ENCODE measurements at places on chromosomes 7 and 10. TPM values are rescaled to one million over a fixed set of nuclear protein-coding genes. Genes with fewer than 3 reads are reported as not detected.
A peak's percentile ranks its signal among the peaks of the same experiment; 100 is the strongest.

The AOAH gene
- total RNA-seq = 3.4 TPM

The STK31 gene
- total RNA-seq = 0.21 TPM

The ACTL6B gene
- not detected for total RNA-seq

The UNCX gene
- total RNA-seq = not detected

The RBP3 gene
- total RNA-seq = not detected

The TMEM270 gene
- total RNA-seq = not detected

The LRGUK gene
- total RNA-seq = 1.6 TPM

The HOXA6 gene
- total RNA-seq = not detected

The SPDYE2B gene
- total RNA-seq = not detected

DNA sequence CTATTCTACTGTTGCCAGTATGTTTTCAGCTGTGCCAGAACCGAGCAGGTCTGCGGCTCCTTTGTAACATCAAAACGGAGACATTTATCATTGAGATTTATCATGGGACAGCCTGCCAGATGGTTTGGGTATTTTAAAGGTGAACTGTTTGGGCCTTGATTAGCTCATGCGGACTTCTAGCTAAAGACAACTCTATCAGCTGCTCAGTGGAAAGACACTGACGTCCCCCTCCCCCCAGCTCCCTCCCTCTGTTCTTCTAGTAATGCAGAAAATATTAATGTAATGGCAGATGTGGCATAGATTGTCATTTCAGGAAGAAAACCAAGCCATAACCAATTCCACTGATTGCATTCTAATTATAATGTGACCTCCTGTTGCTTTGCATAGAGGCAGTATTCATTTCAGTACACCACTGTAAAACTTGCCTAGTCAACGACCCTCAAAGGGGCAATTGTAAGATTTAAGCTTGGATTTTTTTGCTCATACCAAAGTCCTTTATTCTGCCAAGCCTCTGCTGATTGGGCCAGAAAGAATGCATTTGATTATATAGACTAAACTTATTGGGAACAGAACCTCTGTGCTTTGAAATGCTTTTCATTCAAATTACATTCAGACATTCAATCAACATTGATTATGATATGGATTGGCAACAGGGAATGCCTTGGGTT, 966.8 kb downstream of the LRMDA start:
- DNase-seq = peak; percentile 26

DNA sequence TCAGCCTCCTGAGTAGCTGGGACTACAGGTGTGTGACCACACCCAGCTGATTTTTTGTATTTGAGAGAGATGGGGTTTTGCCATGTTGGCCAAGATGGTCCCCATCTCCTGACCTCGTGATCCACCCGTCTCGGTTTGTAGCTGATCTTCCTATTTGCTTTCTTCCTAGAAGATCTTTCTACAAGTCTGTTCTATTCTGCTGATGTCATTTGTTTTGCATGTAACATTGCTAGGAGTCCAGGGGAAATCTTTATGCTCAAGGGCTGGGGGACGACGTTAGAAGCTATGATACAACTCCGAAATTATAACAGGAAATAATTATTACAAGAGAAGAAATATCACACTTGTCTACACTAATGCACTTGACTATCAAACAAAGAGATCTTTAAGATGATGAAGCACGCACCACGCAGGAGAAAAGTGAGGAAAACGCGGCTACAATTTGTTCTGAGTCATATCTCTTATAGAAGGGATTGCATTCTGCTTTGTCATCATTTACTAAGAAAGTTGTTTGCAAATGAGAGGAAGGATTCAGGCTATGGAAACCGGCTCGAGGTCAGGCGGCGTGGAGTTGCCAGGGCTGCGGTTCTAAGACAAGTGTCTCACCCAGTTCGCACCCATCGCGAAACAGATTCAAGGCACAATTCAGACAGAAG, 103.0 kb upstream of the CARD11 start:
- DNase-seq = no peak

- no peak for DNase-seq
Measured at GRCh38 chr10:7533657-7534479, 123.0 kb upstream of the SFMBT2 start.

DNA sequence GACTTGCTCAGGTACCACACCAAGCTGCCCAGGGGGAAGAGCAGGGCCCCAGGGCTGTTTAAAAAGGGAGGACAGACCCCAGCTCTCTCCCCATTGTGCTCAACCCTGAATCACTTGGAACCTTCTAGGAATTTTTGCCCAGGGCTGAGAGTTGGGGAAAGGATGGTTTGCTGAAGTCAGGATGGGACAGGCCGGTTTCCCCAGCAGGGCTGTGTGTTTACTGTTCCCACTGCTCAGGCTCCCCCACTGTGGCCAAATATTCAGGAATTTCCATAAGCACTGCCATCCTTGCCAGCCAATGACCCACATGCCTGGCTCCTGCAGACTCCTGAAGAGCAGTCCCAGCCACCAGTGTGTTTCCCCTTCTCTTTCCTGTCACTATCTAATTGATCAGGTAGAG, 120.7 kb downstream of the WDFY4 start:
- no peak for DNase-seq

- no peak for DNase-seq
Measured at GRCh38 chr10:102914781-102915180, 3.3 kb upstream of the CNNM2 start.

DNA sequence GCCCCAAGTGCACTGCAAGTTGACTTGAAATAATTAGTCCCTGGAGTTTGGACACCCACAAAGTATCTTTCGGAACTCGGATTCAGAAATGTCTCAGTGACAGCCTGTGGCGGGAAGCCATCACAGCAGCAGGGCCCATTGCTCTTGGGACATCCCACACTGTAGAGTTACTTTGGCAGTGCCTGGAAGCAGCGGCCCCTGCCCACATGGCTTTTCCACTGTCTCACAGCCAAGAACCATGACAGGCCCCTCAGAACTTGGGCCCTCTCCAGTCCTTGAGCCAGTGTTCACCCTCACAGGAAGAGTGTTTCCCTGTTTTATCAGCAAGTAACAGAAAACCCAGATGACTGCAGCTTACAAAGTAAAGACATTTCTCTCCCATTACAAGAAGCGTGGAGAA, 477.0 kb upstream of the GALNT17 start:
- DNase-seq = peak; percentile 24

DNA sequence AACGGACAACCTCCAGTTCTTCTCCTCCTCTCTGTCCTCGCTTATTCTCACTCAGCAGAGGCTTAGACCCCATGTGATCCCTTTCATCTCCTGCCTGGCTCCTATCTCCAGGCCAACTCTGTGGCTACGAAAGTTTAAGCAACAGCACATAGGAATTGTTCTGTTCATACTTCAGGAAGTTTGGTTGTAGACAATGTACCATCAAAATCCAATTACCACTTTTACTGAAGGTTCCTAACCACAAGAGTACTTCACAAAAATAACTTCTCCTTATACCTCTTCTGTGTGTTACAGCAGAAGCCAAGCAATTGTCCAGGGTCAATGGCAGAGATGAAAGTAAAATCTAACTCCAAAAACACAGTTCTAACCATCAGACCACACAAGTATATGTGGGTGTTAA, 80.0 kb downstream of the SLC25A13 start:
- no peak for DNase-seq

DNA sequence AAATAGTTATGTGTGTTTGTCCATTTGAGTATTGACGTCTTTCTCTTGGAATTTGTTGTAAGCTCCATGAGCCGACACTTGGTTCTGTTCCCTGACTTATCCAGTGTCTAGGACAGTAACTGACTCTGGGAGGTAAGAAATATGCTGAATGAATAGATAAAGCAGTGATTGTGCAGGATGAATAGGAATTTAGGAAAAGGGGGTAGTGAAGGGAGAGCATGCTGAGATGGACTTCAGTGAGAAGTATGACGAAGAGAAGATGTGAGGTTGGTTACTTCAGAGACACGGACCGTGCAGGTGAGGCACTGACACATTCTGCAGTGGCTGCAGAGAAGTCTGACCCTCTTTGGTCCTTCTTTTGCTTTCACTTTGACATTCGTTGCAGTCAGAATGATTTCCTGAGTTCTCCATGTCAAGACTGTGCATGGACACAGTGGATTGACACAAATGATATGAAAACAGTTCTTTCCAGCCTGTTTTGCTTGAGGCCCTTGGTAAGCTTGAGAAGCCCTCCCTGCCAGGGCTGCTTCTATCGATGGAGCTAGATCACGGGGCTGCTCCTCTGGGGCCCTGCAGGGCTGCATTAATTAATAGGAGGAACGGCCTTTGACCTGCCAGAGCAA, 261.5 kb upstream of the SORCS1 start:
- no peak for DNase-seq

- DNase-seq = no peak
Measured at GRCh38 chr10:125120053-125120710, 40.2 kb downstream of the CTBP2 start.

- no peak for DNase-seq
Measured at GRCh38 chr7:22460363-22460988, 39.5 kb downstream of the STEAP1B start.

DNA sequence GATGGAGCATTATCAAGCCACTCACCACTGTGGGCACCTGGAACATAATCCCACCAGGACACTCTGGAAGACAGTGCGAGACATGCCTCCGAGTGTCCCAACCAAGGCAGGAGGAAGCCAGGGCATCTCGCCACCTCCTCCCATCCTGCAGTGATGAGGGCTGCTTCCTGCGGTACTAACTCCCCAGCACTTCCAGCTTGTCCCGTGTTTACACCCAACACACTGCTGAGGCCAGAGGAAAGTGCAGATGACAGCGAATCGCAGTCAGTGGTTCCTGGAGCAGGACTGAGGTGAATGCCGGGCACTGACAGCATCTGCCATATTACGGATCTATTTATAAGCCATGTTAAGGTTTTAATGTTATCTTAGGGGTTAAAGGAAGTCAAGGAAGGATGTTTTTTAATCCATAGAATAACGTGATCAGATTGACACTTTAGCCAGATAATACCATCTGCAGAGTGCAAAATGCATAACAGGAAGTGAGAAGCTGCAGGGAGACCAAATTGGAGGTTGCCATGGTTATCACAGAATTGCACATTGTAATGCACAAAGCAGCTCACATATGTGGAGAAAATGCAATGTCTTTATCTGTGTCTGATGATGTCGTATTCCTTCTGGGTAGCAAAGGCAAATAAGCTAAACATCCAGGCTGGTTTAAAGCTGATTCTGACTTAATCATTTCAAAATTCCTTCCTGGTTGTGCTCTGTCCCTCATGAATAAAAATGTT, 314.1 kb upstream of the C7orf33 start:
- DNase-seq = no peak

GRCh38 chr7:100539436-100540006, 518 bp downstream of the AGFG2 start:
- no peak for DNase-seq

DNA sequence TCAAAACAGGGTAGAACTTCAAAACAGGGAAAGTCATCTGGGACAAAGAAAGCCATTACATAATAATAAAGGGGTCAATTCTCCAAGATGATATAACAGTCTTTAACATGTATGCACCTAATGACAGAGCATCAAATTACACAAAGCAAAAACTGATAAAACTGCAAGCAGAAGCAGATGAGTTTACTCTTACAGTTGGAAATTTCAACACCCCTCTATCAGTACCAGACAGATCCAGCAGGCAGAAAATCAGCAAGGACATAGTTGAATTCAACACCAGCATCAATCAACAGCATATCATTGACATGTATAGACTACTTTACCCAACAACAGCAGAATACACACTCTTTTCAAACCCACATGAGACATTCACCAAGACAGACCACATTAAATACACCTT, 233.0 kb upstream of the NEBL start:
- DNase-seq = no peak

DNA sequence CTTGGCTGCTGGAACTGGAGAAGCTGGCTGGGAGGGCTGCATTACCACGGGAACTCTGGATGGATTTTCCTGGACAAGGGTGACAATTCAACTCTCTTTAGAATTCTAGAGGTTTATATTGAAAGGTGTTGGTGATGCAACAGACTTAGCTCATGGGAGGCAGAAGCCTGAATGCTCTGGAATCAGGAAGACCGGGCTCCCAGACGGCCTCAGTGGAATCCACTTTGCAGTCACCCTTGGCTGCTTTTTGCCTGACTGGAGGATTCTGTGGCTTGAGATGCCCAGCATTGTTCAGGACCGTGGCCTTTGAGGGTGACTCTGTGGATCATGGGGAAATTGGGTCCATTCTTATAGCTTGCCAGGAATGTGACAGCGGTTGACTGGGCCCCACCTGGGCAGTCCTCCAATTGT, 32.3 kb downstream of the PYROXD2 start:
- no peak for DNase-seq

- DNase-seq = no peak
Measured at GRCh38 chr10:108631332-108631731, 1292.0 kb downstream of the XPNPEP1 start.
